ENCODE measurements at places on chromosomes 2 and 18.

DNA sequence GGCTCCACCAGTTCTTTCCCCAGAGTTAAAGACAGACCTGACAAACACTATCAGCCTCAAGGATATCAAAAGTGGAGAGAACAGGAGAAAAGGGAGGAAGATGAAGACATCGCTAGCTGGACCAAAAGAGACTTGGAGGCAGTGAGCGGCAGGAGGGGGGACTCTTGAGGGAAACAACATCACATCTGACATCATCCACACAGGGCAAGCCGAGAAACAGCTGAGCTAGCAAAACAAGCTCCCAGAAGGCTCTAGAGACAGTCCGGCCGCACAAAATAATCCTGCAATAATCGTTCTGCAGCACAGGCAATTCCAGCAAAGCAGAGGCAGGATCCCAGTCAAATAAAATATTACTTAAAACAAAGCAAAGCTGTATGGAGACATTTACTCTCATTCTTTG, 239.8 kb downstream of the EN1 start:
- no peak for DNase-seq

GRCh38 chr2:156659694-156660093, 223.5 kb downstream of the GPD2 start:
- DNase-seq, result no peak

GRCh38 chr18:13500227-13500865, 226.0 kb downstream of the FAM210A start:
- peak; percentile 61 for DNase-seq

- no peak for DNase-seq
Observed at GRCh38 chr2:147420947-147421675, 423.7 kb upstream of the ACVR2A start.

DNA sequence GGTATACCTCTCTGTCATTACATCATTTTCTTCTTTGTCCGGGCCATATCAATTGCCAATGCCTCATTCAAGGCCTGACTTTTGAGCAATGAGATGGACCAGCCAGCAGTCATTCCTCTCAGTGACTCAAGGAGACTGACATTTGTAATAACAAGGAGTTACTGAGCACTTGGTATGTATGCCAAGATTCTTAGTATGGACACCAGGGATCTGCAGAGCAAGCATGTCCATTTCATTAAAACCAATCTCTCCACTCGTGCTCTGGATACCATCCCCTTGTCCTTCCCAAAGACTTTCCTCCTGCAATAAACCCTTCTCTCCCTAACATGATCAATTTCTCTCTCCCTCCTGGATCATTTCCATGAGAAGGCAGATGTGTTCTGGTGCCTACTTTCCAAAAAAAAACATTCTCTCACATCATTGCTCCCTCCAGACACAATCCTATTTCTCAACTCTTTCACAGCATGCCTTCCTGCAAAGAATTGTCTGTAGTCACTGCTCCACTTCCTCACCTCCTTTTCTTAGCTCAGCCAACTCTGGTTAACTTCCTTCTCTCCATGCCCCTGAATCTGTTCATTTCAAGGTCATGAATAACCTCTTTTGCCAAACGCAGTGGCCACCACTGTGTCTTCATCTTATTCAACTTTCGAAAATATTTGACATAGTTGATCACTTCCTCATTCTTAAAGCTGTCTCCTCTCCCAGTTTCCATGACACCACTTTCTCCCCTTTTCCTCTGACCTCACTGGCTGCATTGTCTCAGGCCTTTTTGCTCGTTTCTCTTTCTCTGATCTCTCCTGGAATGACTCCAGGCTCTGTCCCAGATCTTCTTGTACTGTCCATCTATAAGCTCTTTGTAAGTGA, 102.8 kb upstream of the CYP1B1 start:
- DNase-seq, result no peak

DNA sequence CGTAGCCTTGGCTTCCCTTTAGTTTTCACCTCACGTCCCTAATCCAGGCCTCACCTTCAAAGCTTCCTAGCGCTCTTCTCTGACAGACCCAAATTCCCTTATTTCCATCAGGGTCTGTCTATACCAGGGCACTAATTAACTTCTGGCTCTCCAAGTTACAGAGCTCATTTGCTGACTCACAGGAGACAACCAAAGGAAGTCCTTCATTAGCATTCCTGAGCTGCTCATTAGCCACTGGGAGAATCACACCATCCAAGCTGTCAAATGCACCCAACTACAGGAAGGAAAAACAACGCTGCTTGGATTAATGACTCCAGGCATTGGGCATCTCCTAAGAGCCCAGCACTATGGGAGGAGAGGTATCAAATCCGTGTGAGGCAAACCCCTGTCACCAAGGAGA, 109.8 kb upstream of the ALK start:
- DNase-seq, result no peak

GRCh38 chr2:57516698-57517340, 529.8 kb upstream of the VRK2 start:
- peak; percentile 49 for DNase-seq

DNA sequence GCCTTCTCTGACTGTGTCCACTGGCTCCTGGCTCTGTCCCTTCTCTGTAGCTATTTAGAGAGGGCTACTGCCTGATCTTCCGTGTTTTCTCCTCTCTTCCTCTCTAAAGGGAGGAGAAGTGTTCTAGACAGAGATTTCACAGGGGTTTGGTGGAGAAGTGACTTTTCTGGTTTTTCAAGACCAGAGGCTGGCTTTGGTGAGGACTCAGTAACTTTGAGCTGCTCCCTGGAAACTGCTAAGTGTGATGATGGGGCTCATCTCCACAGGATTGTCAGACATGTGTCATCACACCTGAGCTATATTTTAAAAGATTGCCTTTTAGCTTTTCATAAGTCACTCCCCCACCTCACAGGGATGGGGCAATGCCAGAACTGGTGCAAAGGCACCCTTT, 6.2 kb downstream of the MAL start:
- no peak for DNase-seq

DNA sequence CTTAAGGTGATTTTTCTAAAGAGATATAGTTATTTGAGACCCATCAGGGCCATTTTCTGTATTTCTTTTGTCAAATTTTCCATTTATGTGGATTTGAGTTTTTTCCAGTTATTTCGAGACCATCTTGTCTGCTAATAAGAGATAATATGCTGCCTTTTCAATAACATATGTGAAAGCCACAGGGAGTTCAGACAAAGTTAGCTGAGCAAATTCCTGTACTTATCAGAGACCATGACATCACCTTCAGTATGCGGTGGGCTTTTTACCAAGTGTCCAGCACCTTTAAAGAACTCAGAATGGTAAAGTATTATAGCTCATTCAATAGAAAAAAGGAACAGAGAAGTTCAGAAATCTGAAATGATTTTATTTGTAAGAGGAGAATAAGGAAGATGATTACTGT, 11.7 kb downstream of the MAPK4 start:
- DNase-seq, result no peak

DNA sequence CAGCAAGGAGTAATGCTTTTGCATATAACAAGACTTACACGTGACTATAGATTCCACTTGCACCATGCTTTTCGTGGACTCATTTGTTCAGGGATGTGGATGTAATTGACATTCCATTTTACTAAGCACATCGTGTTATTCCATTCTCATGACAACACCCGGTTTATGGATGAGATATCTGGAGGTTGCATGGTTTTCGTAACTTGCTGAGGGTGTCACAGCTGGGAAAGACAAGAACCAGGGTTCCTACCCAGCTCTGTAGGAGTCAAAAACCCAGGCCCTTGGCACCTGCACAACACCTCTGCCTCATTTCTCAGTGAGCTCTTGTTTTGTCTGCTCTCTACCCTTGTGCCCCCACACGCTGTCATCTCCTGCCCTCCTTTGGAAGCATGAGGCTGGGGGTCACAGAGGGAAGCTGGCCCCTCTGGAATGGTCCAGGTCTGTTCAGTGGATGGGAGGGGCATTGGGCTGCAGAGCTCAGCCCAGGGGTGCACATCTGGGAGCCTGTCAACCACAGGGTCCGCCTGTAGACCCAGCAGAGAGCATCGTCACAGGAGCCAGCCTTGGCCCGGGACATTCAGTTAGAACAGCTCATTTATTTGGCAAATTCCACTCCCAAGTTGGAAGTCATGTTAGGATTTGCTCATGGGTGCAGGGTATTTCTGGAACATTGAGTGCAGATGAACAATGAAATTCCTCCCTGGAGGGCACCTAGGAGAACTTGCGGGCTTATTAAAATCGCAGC, 120.1 kb upstream of the TWIST2 start:
- no peak for DNase-seq

- no peak for DNase-seq
Observed at GRCh38 chr2:75569546-75569945, 8.8 kb upstream of the EVA1A start.

GRCh38 chr2:160252278-160252887, 52.3 kb upstream of the ITGB6 start:
- DNase-seq, result peak; percentile 28

- DNase-seq, result peak; percentile 34
Observed at GRCh38 chr2:61419129-61419528, 51.8 kb downstream of the USP34 start.

DNA sequence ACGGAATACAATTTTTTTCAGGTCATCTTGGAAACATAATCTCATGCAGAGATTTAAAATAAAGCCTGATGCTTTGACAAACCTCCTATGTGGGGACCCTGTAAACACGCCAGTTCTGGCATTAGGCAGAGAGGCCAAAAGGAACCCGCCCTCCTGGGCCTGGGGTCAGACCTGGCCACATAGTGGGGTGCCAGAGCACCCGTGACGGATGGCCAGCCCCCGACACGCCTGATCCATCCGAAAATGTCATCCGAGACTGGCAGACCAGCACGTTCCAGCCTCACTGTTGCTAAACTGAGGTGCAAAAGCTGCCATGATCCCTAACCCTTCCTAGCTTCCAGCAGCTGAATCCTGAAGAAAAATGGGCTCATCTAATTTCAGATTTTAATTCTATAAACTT, 222.6 kb upstream of the SALL3 start:
- DNase-seq, result no peak

DNA sequence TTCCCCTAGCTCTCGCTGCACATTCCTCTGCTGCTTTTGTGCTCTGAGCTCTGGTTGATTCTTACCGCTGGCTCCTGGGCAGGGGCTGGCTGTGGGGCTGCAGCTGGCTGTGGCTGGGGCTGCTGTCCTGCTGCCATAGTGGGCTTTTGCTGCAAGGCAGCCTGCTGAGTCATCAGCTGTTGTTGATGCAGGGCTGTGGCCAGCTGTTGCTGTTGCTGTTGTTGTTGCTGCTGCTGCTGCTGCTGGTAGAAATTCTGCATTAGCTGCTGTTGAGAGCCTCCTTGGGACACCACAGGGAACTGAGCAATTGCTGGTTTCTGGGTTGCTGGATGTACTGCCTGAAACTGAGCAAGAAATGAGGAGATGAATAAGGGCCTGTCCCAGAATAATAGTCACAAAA, 77.2 kb upstream of the NFU1 start:
- no peak for DNase-seq

GRCh38 chr18:48968412-48969215, 17.8 kb upstream of the SMAD7 start:
- DNase-seq, result no peak

DNA sequence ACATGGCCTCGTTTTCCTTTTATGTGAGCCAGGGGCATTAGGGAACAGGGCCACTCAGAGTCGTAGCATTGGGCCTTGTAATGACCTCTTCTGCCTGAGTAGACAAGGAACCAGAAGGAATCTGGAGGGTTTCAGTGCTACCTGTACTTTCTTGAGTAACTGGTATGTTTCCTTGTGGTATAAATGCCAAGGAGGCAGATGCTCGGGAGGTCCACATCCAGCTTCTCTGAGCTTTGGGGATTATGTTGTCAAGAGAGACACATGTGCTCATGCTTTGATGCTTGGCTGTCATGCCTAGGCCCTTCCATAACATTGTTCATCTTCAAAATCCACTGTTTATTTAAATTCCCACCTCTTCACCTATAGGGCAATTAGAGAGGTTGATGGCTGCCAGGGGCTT, 26.3 kb downstream of the FOSL2 start:
- DNase-seq, result no peak

GRCh38 chr2:9618410-9618809, 12.4 kb downstream of the YWHAQ start:
- peak; percentile 86 for DNase-seq

GRCh38 chr2:240135706-240136012, 446 bp downstream of the COPS9 start:
- DNase-seq, result no peak

DNA sequence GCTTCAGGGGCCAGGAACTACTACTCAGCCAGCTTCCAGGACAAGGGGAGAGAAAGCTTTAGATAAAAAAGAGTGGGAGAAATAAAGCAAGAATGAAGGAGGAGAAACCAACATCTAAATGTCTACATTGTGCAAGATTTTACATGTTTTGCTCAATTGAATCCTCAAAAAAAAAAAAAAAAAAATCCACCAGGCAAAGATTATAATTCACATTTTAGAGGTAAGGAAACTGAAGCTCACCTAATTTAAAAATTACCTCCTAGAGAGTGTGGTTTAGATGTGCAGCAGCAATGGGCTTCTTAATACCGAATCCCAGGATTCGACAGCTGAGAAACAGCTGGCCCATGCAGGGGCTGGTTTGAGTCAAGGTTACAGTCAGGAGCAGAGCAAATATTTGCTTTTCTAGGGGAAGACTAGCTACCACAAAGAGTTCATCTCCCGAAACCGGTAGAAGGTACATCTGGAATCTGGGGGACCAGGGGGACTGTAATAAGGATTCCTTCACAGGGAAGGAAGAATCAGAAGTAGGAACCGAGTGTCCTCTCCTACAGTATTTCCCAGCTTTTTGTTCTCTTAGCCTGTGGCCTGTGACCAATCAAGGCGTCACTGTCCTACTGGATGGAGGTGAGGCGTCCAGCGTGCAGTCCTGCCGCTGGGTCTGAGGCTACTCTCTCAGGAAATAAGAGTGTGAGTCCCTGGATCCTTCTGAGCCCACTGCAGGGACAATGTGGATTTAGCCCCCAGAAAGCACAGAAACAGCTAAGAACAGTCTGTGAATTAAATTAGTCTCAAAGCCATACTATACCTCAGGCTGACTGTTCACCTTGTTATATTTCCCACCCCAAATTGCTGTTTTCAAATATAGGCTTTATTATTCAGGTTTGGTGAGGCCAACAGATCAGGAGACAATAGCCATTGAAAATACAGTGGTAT, 42.3 kb downstream of the IL1R2 start:
- no peak for DNase-seq

GRCh38 chr2:237355701-237356100, 58.3 kb downstream of the COL6A3 start:
- no peak for DNase-seq

DNA sequence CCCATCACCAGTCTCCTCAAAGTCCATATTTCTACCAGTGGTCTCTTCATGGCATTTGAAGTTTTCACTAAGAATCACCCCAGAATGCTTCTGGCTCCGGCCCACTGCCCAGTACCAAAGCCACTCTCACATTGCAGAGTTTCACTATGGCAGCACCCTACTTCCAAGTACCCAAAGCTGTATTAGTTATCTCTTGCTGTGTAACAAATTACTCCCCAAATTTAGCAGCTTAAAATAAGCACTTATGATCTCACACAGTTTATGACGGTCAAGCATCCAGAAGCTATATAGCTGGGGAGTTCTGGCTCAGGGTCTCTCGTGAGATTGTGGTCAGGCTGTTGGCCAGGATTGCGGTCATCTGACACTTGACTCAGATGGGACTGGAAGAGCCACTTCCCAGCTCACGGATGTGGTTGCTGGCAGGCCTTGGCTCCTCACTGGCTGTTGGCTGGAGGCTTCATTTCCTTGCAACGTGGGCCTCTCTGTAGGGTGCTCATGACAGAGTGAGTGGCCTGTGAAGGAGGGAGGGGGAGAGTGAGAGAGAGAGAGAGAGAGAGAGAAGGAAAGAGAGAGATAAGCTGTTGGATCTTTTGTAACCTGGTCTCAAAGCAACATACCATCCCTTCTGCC, 189.5 kb downstream of the CTIF start:
- no peak for DNase-seq

- no peak for DNase-seq
Observed at GRCh38 chr2:195543063-195543462, 114.0 kb upstream of the SLC39A10 start.

Measured in Jurkat, Clone E6-1 (cell line).